ENCODE measurements at places on chromosomes 1 and 21.

- DNase-seq: no peak
Observed at GRCh38 chr1:31227891-31228568, 11.7 kb downstream of the NKAIN1 start.

DNA sequence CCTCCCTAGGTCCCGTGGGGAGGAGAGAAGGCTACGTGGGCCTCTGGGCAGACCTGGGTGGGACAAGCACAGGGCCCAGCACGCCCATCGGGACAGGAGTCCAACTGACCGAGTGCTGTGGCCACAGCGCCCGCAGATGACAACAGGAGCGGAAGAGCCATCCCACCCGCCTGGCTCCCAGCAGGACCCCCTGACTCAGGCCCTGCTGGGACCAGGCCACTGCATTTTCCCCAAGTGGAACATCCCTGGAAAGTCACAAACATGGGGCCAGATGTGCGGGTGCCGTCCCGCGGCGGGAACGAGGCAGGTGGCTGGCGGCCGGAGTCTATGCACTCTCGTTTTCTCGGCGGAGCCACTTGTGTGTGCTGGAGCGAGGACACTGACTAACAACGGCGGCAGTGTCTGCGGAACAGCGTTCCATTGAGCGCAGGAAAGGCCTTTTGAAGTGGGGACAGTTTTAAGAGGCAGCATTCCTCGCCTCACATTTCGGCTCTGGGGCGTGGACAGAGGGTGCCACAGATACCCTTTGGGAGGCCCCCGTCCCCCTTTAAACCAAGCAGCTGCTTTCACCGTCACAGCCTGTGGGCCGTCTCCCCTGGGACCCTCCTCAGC lies 93.7 kb upstream of the ARHGEF16 start:
- DNase-seq: no peak

- DNase-seq: no peak
Observed at GRCh38 chr1:210293171-210293607, 35.5 kb upstream of the HHAT start.

GRCh38 chr1:234397732-234398131 lies 24.5 kb downstream of the COA6 start:
- DNase-seq: no peak

DNA sequence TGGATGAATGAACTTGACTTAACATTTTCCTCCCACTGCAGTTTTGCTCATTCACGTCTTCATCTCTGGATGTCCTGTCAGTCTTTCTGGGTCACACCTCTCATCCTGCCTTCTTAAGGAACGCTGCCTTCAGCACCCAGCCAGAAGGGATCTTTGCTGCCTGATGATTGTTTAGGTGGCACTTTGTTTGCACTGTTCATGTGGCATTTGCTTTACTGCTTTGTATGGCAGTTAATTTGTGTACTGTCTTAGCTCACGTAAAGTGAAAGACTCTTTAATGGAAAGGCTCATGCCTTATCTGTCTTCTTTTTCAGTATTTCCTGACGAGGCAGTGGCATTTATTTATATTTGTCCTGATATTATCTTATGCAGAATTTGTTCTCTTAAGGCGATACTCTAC lies 4.9 kb downstream of the MIA3 start:
- no peak for DNase-seq

DNA sequence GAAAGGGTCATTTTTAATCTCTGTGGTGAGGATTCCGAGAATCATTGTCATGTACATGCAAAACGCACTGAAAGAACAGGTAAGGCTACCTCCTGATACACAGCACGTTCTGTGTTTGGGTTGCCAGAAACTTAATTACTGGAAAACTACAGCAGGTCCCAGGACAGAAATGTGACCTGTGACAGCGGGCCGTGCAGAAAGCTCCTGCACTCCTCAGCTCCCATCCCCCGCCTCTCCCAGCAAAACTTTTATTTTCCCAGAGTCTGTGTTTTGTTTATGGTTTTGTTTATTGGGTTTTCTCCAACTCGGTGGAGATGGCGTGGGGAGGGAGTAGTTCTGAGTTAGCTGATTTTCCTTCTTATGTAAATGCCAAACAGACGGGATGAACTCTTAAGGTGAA lies 44.7 kb downstream of the SLC44A3 start:
- no peak for DNase-seq

- DNase-seq: no peak
Observed at GRCh38 chr1:207349979-207350378, 28.5 kb downstream of the CD55 start.

- DNase-seq: no peak
Observed at GRCh38 chr1:119294199-119294598, 74.4 kb upstream of the HAO2 start.

DNA sequence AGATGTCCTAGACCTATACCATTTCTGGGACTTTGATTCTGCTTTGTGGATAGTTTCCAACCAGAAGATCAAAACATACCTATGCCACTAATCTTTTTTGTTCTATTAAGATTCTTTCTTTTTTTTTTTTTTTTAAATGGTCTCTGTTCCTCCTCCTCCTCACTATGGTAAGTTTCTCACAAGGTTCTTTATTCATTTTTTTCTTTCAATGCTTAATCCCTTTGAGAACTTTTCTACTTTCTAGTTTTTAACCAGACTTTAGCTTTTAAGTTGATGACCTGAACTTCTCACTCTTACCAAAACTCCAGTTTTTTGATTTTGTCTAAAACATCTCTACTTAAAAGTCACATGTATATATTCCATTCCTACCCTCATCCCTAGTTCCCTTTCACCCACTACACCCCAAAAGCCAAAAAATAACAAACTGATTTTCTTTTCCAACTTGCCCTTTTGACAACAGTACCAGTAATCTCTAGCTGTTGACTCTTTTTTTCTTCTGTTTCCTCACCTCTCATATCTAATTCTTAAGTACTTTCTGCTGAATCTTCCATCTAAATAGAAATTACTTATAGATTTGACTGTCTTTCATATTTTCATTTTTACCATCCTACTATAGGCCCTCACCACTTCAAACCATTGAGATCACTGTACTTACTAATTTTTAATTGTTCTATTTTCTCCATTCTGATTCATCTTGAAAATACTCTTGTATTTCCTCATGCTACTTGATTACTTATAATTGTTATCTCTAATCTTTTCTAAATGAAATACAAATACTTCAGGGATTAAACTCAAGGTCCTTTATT lies 6.1 kb downstream of the CEPT1 start:
- DNase-seq: no peak

DNA sequence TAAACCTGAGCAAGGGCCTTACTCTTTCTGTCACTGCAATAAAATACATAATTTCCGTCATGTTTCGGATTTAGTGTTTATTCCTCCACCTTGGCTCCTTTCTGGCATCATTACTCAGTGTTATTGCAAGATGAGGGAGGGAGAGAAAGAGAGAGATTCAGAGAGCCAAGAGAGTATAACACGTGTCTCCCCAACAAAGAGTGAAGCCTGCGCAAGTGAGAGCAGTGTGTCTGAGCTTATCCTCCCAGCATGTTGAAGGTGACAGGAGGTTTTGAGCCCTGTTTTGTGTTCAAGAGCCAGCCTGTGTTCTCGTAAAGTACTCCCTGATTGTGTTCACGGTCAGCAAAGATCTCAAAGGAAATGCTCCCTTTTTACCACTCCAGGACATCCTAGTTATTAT lies 6.3 kb downstream of the RUNX1 start:
- no peak for DNase-seq

DNA sequence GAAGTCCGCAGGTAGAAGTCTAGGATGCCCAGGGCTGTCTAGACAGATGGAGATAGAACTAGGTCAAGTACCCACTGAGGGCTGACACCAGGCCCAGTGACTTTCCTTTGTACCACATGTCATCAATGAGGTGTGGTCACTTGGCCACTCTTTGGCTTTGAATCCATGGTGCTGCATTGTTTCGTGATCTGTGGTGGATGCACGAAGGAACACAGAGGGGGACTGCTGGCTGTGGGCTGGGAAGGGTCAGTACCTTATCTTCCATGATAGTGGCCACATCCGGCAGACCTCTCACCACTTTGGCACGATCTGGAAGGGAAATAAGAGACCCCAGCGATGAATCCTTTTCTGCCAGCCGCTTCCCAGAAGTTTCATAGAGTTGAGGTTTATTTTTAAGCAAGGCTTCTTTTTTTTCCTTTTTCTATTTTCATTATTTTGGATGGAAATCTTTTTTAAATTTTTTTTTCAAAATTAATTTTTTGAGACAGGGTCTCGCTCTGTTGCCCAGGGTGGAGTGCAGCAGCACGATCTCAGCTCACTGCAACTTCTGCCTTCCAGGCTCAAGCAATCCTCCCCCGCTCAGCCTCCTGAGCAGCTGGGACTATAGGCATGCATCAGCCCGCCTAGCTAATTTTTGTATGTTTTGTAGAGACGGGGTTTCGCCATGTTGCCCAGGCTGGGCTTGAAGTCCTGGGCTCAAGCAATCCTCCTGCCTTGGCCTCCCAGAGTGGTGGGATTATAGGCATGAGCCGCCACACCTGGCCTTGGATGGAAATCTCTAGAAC lies 53.1 kb downstream of the MYOM3 start:
- DNase-seq: no peak

- no peak for DNase-seq
Observed at GRCh38 chr1:4801192-4801924, 146.9 kb downstream of the AJAP1 start.

DNA sequence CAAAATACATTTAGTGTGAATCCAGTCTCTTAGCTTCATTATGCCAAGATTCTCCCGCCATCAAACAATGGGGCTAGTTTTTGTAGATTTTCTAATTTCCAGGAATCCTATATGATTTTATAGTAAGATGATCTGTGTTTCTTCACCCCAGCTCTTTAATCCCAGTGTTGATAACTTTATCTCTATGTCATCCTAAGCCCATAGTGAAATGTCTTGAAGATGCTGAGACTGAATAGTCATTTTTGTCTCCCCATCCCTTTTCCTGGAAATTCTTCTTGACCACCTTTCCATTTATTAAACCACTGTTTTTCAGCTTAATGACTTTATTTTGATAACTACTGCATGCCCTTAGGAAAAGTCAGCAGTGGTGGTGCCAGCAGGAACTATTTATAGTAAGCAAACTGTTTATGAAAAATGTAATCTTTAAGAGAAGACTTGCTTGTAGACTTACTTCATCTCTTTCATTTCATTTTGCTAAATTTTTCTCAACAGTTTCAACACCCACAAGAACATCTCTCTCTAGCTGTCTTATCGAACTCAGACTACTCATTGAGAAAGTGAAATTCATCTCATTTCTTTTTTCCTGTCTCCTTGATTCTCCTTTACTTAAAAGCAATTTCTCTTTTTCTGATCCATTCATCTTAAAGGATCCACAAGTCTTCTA lies 116.6 kb downstream of the NTMT2 start:
- no peak for DNase-seq

GRCh38 chr1:216502528-216503162 lies 79.4 kb upstream of the USH2A start:
- DNase-seq: no peak

- DNase-seq: no peak
Observed at GRCh38 chr1:109266965-109267364, 16.0 kb downstream of the PSRC1 start.

DNA sequence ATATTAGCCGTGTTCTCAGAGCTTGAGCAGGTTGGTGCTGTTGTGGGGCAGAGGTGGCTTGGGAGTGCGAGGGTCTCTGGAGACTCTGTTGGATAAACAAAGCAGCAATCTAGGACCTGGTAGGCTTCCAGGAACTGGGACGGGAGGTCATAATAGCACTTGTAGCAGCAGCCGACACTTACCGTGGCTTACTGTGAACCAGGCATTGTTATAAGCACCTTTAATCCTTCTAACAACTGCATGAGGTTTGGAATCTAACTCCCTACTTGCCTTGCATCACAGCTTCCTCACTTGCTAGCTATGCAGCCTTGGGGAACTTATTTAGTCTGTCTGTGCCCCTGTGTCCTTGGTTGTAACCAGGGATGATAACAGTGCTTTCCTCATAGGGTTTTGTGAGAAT lies 94.9 kb downstream of the NAV1 start:
- DNase-seq: no peak

GRCh38 chr1:26787381-26787705 lies 407 bp upstream of the PIGV start:
- DNase-seq: no peak

GRCh38 chr1:160438317-160438918 lies 38.1 kb downstream of the VANGL2 start:
- no peak for DNase-seq

GRCh38 chr1:81467383-81467782 lies 333.4 kb upstream of the ADGRL2 start:
- DNase-seq: no peak

DNA sequence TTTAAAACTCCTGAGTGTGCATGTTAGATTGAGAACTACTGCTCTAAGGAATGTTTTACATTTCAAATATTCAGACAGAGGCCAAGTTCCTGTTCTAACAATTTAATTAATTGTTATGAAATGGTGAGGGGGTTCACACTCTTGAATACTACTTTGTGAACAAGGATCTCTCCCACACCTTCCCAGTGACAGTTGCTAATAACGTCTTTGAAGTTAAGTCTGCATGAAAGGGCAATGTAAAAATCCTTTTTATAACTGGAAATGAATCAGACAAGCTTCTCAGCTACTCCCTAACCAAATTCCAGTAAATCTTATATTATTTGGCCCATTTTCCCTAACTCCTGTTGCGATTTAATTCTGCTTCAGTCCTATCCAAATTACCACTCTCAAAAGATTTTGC lies 828.5 kb upstream of the ADAMTS5 start:
- DNase-seq: no peak

- no peak for DNase-seq
Observed at GRCh38 chr21:31974454-31974985, 101.7 kb downstream of the HUNK start.

DNA sequence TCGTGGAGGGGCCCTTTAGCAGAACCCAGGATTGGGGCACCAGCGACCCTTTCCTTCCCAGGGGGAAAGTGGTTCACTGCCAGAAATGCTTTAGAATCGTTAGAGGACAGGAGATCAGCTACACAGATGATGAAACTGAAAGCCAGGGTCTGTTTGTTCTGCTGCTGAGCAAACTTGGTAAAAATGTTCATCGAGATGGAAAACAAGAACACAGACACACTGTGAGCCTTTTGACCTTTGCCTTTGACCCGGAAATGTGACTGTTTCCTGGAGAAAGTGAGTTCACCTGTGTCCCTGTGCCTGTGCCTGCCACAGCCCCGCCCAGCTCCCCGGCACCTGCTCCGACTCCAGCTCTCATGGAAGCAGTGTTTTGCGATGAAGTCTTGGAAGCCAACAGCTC lies 234.3 kb downstream of the CAMTA1 start:
- DNase-seq: no peak

- peak; percentile 79 for DNase-seq
Observed at GRCh38 chr1:17516303-17517214, 22.9 kb upstream of the ARHGEF10L start.

DNA sequence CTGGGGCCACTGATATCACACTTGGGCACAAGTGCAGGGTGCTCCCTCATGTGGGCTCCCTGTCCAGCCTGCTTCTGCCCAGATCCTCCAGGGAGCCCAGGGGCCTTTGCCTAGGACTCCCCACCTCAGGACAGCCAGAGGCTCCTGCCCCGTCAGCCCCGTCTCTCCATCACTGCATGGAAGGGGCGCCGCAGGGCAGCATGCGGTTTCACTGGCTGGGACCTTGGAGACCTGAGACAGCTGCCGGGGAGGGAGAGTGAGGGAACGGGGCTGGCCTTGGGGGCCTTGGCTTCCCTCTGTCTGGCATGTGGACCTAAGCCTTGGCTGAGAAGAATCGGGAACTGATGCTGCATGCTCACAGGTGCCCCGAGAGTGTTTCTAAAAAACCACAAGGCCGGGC lies 46.5 kb downstream of the KCNAB2 start:
- no peak for DNase-seq

GRCh38 chr1:15218287-15219279 lies 28.4 kb upstream of the FHAD1 start:
- no peak for DNase-seq

Measured in HuH-7 (cell line).